HEK293T (cell line): ENCODE measurements at places on chromosomes 7 and 10.
A peak's percentile ranks its signal among the peaks of the same experiment; 100 is the strongest.

GRCh38 chr10:5490032-5490431 is 9.3 kb downstream of the CALML5 start:
- DNase-seq = no peak

GRCh38 chr10:61903928-61904344 is 2.4 kb downstream of the ARID5B start:
- DNase-seq = no peak

- no peak for DNase-seq
These were observed 35.1 kb upstream of the PDLIM1 start for GRCh38 chr10:95325863-95326262.

DNA sequence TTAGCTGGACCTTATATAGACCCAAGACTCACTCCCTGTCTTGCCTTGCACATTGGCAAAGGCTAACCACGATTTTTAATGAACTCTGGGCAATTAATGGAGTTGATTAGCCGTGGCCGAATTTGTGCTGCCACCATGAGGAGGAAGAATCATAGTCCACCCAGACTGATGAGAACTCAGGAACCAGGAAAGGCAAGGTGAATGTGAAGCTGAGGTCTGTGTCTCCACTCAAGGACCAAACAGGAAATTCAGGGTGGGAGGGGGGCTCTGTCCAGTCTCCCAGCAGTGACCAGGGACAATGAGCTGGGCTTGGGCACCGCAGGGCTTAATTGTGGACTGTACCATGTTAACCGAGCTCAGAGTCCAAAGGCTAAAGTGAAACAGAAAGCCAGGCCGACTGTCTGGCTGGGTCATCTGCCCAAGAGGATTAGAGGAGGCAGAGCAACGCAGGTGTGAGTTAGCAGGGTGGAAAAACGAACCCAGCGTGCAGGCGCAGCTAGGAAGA is 127.0 kb upstream of the JCAD start:
- no peak for DNase-seq

DNA sequence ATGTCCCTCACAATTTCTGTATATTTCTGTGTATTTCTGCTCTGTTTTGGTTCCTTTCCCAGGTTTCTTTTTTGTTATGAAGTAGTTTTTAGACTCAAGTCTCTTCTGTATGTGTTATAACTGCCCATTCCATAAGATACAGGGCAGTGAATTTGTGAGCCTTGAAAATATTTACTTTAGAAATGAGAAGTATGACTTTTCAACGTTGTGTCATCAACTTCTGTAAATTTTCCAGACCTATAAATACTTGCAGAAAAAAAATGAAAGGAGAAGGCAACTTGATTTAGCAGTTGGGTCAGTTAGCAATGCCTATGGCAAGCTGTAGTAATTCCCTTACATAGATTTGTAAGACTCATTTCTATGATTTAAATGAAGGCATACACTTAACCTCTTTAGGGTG is 11.5 kb downstream of the EGFR start:
- DNase-seq = no peak

- DNase-seq = no peak
These were observed 250.2 kb downstream of the ELFN1 start for GRCh38 chr7:1920266-1920681.

DNA sequence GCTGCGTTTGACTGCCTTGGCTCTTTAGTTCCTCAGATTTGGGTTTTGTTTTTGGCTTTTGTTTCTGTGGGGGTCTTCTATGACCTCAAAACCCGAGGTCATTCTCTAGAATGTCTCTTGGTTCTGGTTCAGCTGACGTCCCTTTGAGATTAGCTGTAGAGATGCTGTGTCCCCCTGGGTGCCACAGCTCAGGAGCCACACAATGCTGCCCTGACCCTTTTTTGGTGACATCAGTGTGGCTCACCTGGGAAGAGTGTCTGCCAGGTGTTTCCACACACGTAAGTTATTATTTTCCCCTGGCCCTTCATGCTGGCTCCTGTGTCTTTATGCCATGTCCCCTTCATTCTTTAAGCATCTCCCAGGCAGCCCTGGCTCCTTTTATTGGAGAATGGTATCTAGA is 89.8 kb upstream of the DDC start:
- no peak for DNase-seq

- DNase-seq = no peak
These were observed 132.0 kb downstream of the RELN start for GRCh38 chr7:103857435-103857834.

- no peak for DNase-seq
These were observed 167.6 kb downstream of the AMPH start for GRCh38 chr7:38463277-38464225.

GRCh38 chr10:99761365-99761764 is 21.1 kb upstream of the ABCC2 start:
- no peak for DNase-seq

DNA sequence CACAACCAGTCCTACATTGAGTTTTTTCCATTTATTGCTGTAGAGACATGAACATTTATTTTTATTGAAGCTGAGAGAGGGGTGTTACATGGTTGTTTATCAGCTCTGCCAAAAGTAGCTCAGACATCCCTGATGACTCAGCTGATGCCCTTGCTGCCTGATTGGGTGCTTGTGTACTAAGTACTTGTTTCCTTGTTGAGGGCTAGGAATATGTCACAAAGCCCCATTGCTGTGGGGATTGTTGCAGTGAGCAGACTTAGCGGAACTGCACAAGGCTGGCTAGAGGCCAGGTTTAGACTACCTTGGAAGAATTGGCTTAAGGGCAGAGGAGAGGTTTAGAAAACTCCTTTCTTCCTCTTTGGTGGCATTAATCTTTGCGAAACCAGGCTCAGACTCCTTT is 110.6 kb downstream of the AUTS2 start:
- no peak for DNase-seq

GRCh38 chr7:87474533-87475358 is 734 bp downstream of the ABCB4 start:
- peak; percentile 19 for DNase-seq

DNA sequence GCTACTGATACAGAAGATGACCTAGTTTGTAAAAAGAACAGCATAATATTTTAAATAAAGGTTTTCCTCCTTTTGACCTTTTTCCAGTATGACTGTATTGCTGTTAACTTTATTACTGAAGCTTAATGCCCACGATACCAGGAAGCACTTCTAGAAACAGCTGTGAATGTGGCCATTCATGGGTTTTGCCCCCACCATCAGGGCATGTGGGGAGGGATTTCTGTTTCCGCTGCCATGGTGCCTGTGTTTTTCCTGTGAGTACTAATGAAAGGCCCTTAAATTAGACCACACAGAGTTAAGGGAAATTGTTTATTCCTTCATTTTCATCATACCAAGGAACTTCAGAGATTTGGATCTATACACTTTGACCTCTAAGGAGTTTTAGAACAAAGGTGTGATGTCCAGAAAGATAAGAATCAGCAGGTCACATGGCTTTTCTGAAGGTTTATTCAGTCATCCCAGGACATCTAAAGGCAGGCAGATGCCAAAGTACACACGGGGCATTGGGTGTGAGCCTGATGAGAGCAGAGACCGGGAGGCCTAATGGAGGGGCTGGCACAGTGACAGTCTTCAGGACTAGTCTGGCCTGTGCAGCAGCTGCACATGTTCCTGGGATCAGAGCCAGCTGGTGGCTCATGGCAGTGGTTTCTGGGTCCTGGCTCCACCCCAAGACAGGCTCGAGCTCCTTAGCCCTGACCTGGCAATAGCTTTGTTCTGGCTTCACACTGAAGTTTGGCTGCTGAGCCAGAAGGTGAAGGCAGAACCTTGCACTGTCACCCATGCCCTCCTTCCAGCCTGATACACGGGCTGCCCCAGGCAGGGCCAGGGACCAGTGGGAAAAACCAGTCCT is 190.9 kb downstream of the REEP3 start:
- no peak for DNase-seq

DNA sequence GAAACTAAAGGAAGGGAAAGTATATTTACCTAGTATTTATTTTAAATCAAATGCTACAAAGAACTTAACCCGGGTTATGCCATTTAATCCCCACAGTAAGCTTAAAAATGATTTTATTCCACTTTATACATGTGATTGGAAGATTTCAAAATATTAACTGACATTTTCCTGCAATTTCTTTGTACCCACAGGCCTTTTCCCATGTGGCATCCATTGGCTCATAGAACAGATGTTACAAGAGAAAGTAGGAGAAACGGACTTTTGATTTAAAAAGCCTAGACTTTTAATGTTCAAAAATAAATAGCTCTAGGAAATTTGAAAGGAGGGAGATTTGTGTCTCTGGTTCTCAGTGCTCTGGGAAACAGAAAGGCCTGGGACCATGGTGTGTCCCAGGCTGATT is 807.9 kb downstream of the KCNMA1 start:
- DNase-seq = no peak

DNA sequence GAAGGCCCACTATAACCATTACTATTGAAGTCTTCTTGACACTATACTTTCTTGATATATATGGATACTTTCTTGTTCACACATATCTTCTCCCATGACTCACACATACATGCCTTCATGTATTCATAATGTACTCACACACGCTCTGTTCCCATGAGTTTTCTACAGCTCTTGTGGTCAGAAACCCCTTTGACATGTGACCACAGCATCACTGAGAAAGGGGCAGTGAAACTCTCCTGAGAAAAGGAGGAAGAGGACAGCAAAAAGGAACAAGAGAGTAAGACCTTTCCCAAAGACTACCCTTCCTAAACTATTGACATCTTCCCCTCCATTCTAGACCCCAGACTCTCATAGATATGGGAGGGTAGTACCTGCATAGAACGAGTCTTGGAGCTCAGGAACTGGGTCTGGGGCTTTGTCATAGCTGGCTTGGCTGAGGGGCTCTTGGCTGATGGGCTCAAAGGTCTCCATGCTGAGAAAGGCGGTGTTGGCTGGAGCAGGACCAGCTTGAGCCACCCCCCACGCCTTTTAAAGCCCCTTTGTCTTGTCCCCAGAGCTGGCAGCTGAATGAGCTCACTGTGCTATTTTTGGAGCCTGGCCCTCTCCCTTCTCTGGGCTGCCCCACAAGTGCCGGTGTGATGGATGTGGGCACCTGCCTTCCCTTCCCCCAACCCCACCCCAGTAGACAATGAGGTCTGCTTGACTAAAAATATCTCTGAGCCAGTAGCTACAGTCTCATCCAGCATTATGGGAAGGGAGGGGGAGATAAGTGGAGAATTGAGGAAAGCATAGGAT is 5.1 kb downstream of the SYNPO2L start:
- no peak for DNase-seq

DNA sequence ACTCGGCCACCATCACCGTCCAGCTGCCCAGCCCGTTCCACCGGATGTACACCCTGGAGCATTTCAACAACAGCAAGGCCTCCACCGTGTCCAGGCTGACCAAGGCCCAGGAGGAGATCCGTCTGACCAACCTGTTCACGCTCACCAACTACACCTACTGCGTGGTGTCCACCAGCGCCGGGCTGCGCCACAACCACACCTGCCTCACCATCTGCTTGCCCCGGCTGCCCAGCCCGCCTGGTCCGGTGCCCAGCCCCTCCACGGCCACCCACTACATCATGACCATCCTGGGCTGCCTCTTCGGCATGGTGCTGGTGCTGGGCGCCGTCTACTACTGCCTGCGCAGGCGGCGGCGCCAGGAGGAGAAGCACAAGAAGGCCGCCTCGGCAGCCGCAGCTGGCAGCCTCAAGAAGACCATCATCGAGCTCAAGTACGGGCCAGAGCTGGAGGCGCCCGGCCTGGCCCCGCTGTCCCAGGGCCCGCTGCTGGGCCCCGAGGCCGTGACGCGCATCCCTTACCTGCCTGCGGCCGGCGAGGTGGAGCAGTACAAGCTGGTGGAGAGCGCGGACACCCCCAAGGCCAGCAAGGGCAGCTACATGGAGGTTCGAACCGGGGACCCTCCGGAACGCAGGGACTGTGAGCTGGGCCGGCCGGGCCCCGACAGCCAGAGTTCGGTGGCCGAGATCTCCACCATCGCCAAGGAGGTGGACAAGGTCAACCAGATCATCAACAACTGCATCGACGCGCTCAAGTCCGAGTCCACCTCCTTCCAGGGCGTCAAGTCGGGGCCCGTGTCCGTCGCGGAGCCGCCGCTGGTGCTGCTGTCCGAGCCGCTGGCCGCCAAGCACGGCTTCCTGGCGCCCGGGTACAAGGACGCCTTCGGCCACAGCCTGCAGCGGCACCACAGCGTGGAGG is 75.8 kb downstream of the ELFN1 start:
- no peak for DNase-seq
